NCI-H446 treated with DMSO at 0.1 percent for 48 hours (cell line): ENCODE measurements at places on chromosomes 13 and 19.

- no peak for DNase-seq
Measured at GRCh38 chr13:75643693-75644092, 7.6 kb downstream of the LMO7 start.

GRCh38 chr13:100245104-100245503 lies 156.2 kb downstream of the PCCA start:
- no peak for DNase-seq

- DNase-seq, result no peak
Measured at GRCh38 chr13:46348961-46349360, 38.1 kb downstream of the RUBCNL start.

- no peak for DNase-seq
Measured at GRCh38 chr19:40597329-40597838, 3.8 kb upstream of the LTBP4 start.

DNA sequence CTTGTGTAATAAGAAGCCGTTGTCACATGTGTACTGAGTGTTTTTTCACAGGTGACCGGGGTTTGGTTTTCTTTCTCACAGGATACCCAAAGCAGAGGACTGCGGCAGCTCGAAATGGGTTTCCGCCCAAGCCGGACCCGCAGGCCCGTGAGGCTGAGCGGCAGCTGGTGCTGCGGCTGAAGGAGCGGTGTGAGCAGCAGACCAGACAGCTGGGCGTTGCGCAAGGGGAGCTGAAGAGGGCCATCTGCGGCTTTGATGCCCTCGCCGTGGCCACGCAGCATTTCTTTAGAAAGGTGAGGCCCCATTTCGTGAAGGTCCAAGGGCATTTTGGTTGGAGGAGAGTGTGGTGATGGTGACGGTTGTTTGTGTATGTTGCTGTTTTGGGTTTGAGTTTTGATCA lies 236.3 kb downstream of the SLC7A1 start:
- no peak for DNase-seq

GRCh38 chr19:49613374-49613773 lies 22.4 kb downstream of the PRR12 start:
- no peak for DNase-seq

DNA sequence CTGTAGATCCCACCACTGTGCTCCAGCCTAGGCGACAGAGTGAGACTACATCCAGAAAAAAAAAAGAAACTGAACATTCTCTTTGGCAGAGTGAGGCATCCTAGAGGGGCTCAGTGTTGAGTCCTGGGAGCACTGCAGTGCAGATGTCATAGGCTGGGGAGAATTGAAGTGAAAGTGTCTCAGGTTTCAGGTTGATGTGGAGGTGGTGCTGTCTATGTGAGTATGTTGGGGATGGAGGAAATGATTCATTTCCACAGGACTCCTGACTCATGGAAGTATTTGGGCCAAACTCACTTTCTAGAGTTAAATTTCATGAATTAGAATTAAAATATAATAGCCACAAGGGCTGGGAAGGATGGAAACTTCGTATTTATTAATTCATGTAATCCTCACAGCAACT lies 134.4 kb upstream of the TSC22D1 start:
- DNase-seq, result no peak

- DNase-seq, result peak; percentile 41
Measured at GRCh38 chr13:87669379-87669978, 1.7 kb upstream of the SLITRK5 start.

GRCh38 chr13:106530171-106530851 lies 5.2 kb downstream of the EFNB2 start:
- no peak for DNase-seq

GRCh38 chr19:13762635-13763235 lies 1.6 kb upstream of the MRI1 start:
- no peak for DNase-seq

DNA sequence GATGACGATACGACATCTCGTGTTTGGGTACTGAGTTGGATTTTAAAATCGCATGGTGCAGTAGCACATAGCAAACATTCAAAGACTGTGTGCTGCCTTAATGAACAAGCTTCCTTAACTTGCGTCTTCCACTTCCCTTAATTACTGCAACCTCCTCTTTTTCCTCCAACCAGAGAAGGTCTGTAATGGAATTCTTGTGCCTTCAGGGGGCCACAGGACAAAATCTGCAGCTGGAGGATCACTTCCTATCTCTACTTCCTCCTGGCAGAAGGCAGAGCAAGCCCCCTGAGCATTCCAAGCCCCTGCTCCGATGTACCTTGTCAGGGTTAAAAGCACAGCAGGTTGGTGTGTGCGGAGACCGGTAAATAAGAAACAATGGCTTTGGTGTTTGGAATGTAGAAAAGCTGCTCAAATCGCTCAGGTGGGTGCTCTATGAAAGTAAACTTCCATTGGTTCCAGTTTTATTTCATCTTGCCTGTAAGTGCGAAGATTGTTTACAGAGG lies 151.3 kb upstream of the UQCRFS1 start:
- no peak for DNase-seq

GRCh38 chr13:26019881-26020870 lies 31.6 kb downstream of the SHISA2 start:
- DNase-seq, result no peak

DNA sequence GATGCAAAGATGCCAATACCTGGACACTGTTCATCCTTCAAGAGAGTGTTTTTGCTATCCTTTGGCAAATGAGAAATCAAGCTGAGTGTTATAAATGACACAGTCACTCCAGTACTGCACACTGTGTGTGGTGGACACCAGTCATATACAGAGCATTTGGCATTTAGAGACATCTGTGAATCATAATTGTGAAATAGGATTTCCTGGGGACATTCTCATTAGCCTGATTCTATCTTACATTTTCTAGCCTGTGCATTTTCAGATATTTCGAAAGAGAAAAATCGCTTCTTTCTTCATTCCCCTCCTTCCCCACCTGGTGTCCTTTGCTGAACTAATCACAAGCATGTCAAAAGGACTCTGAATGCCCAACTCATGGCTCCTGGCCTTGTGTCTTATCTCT lies 781.0 kb upstream of the ARGLU1 start:
- DNase-seq, result no peak

DNA sequence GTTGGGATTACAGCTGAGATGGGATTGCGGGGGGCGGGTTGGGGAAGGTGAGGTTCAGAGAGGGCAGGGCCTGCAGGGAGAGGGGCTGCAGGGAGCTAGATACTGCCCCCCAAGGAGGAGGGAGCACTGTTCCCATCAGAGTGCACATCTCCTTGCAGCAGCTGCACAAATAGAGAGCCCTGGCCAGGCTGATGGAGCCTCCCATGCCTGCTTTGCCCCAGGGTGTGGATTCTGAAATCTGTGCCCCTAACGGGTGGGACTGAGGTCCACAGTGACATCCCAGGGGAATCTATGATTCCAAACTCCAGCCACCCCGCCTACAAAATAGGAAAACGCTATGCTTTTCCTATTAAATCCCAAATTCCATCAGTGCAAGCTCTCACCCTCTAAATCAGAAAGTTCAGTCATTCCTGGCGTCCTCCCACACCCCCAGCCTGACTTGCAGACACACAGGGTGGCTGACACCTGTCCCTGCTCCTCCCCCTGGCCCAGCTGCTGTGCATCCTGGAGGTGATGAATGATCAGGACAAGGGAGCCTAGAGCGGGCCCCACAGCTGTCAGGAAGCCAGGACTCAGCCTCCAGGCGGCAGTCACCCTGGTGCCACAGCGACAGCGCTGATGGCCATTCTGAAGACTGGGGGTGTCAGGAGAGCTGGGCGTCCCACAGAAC lies 6.3 kb upstream of the CEACAM21 start:
- DNase-seq, result no peak

- no peak for DNase-seq
Measured at GRCh38 chr13:73955977-73956500, 178.2 kb downstream of the KLF12 start.

GRCh38 chr19:5212101-5212500 lies 128.5 kb downstream of the PTPRS start:
- no peak for DNase-seq

DNA sequence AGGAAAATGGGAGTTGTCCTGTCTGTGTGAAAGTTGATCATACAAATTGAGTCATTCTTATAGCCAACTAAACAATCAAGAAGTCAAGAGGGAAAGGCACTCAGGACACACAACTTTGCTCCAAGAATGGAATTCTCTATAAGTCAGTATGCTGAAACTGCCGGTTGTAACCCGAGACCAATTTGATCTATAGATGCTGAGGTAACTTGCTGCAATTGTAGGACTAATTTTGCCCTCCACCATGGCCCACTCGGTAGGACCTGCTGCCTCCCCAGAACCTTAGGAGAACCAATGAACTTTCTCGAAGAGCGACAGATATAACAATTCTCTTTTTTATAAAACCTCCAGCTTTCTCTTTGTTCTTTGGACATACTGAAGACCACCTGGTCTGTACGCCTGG lies 157.0 kb downstream of the RNF17 start:
- DNase-seq, result no peak

DNA sequence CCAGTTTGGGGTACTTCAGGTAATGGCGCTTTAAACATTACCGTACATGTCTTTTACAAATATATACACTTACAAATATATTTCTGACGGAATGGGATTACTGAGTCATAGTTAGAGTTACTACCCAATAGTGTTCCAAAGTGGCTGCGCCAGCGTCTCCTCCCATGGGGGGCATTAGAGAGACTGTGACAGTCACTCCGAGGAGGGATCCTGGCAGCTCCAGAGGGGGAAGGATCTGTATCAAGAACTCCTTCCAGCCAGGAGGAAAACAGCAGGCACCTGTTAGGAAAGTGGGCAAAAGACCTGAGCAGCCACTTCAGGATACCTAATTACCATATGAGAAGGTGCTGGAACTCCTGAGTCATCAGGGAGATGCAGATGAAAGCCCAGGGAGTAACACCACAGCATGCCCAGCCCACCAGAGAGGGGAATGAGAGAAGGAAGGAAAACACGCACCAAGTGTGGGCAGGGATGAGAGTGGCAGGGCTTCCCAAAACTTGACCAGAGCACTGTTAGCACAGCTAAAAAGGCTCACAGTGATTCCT lies 52.9 kb downstream of the SLC7A9 start:
- DNase-seq, result no peak

GRCh38 chr19:33402421-33403220 lies 29.1 kb downstream of the CEBPG start:
- no peak for DNase-seq

DNA sequence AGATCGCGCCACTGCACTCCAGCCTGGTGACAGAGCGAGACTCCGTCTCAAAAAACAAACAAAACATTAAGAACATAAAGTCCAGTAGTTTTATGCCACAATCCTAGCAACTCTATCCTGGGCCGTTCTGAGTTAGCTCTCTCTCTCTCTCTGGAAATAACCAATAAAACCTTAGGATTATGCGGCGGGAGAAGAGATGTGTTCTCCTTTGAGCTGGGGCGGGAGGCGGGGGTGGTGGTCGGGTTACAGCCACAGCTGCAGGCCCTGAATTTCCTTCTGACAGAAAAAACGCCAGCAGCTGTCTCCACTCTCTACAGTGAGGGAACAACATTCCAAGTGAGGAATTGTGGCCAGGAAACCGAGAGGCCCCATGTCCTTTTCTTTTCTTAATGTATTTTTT lies 9.1 kb upstream of the PNMA8A start:
- DNase-seq, result no peak

GRCh38 chr13:27853861-27854260 lies 61.6 kb downstream of the GSX1 start:
- DNase-seq, result no peak

DNA sequence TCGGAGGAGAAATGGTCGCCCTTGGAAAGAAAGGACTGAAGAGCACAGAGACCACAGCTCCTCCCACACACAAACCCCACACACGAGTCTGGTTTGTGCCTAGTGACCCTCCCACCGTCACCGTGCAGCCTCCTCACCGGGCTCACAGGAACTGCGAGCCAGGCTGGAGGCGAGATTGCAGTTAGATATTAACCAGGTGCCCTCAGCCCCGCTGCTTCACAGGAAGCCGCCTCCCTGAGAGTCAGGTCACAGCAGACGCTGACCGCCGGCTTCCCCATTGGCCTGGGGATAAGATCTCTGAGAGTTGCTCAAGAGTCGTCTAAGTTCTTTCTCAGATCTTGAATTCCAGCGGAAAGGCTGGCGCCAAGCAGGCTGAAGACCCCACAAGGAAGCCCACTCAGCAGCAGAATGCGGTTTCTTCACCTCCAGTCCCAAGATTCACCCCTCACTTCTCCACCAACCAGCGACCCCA lies 870 bp downstream of the ZNF44 start:
- DNase-seq, result no peak

GRCh38 chr19:28290963-28291657 lies 921.8 kb downstream of the UQCRFS1 start:
- DNase-seq, result no peak

GRCh38 chr19:39130337-39131254 lies 5.0 kb downstream of the PAK4 start:
- no peak for DNase-seq

DNA sequence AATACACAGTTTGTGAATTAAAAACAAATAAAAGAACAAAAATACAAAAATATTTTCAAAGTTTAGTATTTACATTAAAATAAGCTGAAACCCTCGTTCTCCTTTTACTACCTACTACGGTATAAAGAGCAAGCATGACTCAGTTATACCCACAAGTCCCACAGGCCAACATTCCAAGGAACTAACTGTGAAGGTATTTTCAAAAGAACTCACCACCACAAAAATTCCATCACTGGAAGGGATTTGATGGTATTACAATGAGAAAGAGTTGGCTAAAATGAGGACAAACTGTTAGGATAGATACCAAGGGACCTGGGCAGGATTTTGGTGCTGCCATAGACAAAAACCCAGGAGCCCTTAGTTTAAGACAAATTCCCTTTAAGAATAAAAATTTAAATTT lies 122.7 kb downstream of the TBC1D4 start:
- DNase-seq, result no peak

- peak; percentile 18 for DNase-seq
Measured at GRCh38 chr13:92175330-92175729, 776.9 kb downstream of the GPC5 start.

- DNase-seq, result peak; percentile 32
Measured at GRCh38 chr13:43111559-43112400, 88.4 kb downstream of the DNAJC15 start.

DNA sequence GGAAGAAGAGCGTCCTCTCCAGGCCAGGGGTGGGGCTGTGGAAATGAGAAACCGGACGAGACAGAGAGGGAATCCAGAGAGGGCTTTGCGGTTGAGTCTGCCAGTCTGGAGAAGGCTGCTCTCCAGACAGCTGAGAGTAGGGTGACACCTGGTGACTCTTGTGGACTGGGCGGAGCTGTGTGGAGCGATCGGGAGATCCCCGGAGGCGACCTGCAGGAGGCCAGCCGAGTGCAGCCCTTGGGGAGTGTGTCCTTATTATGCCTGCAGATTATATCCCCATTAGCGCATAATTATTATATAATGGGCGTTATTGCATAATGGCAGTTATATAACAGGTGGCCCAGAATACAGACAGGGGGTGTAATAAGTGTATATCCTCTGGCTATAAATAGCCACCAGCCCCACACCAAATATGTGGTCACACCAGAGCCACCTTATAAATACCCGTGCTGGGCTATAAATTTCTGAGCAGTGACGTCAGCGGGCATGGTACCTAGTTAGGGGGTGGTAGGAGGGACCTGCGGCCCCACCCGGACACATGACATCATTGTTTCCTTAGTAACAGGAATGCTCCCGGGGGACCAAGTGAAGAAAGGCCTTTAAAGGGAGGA lies 41.2 kb downstream of the NFIX start:
- DNase-seq, result no peak

GRCh38 chr13:106874323-106874722 lies 306.4 kb upstream of the ARGLU1 start:
- no peak for DNase-seq

- no peak for DNase-seq
Measured at GRCh38 chr19:38437917-38438316, 4.4 kb downstream of the RYR1 start.
